Ascending aorta (tissue), 2 donors: ENCODE measurements at places on chromosomes 12 and 14. TPM values are rescaled to one million over a fixed set of nuclear protein-coding genes. Genes with fewer than 3 reads are reported as not detected.

- H3K27me3 ChIP-seq, result no peaks in the 10 kb centered on the region
- H3K27ac ChIP-seq, result peak overlapping the region; percentile 94
Measured at GRCh38 chr14:74593241-74593953, 18.6 kb downstream of the LTBP2 start.

- no peaks in the 10 kb centered on the region for H3K27me3 ChIP-seq
- H3K36me3 ChIP-seq, result no peaks in the 10 kb centered on the region
- peaks cover 3% of the 10 kb centered on the region for H3K4me1 ChIP-seq
Measured at GRCh38 chr14:104591506-104592291, 12.1 kb downstream of the C14orf180 start.

DNA sequence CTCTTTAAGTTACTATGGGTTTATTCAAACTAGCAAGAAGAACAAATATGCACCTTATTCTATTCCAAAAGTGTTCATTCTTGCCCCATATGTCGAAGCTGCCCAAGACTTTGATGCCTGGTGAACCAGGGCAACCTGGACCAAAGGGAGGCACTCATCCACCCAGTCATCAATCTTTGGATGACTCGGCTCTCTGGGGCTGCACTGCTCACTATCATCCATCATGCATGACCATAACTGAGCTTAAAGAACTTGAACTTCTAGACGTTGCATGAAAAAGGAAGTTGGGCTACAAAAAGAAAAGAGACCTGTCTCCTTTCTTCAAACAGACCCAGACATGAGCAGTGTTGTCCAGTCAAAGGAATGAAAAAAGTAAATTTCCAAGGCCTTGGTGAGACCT lies 1.2 kb downstream of the KRT4 start:
- H3K36me3 ChIP-seq, result no peaks in the 10 kb centered on the region
- H3K27me3 ChIP-seq, result no peaks in the 10 kb centered on the region
- H3K4me1 ChIP-seq, result no peaks in the 10 kb centered on the region
- no peak overlapping the region for H3K27ac ChIP-seq

The A2M gene
- total RNA-seq, result 846 TPM

The LRRK2 gene
- total RNA-seq, result 14.3 TPM

The RNU6-8 gene
- not detected for total RNA-seq

The PCED1B gene
- 1.5 TPM for total RNA-seq
